ENCODE measurements at places on chromosomes 11 and 22.

- DNase-seq, result no peak
These were observed 662.0 kb upstream of the CCDC90B start for GRCh38 chr11:83948200-83948599.

GRCh38 chr11:36431429-36432092 lies 78.5 kb downstream of the TRAF6 start:
- DNase-seq, result no peak

- DNase-seq, result no peak
These were observed 9.1 kb upstream of the MN1 start for GRCh38 chr22:27810609-27811151.

DNA sequence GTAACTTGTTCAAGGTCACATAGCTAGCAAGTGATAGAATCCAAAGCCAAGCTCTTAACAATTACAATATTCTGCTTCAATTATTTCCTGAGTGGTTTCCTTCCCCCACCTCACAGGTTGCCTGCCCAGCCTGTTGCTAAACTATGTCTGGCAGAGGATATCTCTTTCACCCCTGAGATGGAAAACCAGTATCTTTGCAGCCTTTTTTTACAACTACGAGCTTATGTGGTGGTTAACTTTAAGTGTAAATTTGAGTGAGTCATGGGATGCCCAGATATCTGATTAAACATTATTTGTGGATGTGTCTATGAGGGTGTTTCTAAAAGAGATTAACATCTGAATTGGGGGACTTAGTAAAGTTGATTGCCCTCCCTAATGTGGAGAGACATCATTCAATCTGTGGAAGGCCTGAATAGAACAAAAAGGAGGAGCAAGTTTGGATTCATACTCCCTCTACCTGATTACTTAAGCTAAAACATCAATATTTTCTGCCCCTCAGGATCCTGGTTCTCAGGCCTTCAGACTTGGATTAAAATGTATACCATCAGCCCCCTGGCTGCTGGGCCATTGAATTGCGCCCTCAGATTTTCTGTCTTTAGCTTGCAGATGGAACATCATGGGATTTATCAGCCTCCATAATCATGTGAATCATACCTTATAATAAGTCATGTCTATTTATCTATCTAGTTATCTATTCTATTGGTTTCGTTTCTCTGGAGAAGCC lies 911.9 kb downstream of the METTL15 start:
- no peak for DNase-seq

DNA sequence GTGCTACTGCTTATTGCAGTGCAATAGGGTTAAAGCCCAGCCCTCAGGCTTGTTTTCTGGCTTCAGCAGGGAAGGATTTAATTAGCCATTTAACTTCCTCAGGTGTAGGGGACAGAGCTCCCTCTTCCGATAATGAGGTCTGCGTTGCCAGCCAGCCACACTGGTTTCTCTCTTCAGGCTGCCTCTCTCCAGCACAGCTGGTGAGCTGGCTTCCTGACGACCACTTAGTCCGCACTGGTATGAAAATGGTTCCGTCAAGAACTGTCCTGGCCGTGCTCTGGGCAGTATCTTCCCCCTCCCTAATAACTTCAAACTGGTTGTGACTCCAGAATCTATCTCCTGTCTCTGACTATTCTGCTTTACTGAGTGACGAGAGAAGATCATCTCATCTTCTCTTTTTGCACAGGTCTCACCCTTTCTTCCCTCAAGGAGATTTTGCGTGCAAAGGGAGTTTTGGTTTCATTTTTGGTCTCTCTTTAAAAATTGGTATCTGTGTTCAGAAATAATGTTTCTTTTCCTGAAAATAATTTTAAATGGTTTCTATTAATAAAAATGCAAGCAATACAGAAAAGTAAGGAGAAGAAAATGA lies 49.2 kb downstream of the CNTN5 start:
- no peak for DNase-seq

DNA sequence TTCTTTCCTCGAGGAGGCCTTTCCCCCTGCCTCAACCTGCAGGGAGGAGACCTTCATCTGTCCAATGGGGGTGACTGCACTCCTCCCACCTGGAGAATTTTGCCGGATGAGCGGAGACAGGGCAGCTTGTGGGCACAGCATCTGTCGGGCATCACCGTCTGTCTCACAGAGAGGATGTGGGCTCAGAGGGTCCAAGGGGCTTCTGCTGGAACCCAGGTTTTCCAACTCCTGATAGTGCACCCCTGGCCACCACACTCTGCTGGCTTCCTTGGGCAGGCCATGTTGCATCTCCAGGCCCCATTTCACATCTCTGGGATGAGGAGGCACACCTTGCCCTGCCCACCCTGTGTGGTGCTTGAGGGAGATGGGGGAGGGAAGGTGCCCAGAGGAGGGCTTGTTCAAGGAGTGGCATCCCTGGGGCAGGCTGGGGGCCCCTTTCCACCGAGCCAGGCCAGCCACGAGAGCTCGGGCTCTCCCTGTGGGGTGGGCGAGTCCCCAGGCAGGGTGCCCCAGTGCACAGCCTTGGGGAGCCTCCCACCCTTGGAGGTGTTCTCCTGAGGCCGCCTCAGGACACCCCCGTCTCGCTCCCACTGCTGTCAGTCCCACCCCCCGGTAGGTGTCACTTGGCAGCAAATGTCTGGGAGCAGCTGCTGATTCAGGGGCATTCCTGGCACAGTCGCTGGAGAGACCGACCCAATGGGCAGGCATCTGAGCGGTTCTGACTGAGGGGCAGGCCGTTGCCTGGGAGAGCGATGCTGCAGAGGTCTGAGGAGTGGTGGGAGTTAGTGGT lies 84.2 kb downstream of the MORC2 start:
- DNase-seq, result no peak

GRCh38 chr22:41902932-41903421 lies 11.9 kb downstream of the SHISA8 start:
- DNase-seq, result no peak

DNA sequence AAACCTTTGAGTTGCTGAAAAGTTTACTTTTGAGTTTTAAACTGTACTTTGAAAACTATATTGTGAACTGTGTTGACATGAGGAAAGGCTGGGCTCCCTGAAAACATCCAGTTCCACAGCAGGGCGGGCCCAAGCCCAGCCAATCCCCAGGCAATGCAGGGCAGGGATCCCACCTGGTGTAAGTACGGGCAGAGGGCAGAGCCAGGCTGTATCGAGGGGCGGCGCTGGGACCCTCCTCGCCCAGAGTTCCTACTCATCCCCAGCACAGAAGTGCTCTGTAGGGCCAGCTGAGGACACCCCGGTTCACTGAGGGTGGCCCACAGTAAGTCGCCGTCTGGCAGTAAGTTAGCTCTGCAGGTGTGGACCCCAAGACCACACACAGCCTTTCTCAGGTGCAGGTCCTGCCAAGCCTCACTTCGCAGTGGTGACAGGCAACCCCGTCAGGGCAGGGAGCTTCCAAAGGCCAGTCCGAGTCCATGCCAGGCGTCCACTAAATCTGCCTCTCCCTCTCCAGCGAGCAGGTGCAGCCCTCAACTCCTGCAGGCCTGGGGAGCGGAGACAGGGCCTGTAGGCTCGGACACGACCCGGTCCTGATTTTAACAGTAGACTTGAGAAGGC lies 6.3 kb downstream of the RASSF7 start:
- DNase-seq, result no peak

DNA sequence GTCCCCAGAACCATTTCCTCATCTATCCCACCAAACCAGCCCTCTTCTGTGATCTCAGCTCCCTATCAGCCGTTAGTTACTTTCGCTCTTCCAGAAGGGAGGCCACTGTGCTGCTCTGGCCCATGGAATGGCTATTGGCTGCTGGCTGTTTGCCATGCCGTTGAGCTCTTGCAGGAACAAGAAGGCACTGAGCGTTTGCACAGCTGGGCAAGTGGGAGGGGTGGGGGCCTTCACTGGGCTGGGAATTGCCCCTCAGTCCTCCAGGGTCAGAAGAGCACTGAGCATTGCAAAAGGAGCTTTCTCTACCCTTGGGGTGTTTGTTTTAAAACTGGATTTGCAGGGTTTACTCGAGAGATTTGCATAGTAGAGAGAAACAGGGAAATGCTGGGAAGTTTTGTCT lies 129.0 kb upstream of the PARVA start:
- no peak for DNase-seq

- DNase-seq, result no peak
These were observed 301.7 kb downstream of the BRD1 start for GRCh38 chr22:49525801-49526535.

Data from D721Med (cell line).